Mesothelial cell of epicardium (in vitro differentiated cells): ENCODE measurements at places on chromosomes 6 and 20.
A peak's percentile ranks its signal among the peaks of the same experiment; 100 is the strongest.

- no peak for DNase-seq
- no peaks in the 10 kb centered on the region for H3K27me3 ChIP-seq
- H3K27ac ChIP-seq: no peak overlapping the region
- H3K4me1 ChIP-seq: peaks cover 17% of the 10 kb centered on the region
- H3K36me3 ChIP-seq: peaks cover 11% of the 10 kb centered on the region
Observed at GRCh38 chr20:31666258-31667042, 28.7 kb downstream of the COX4I2 start.

DNA sequence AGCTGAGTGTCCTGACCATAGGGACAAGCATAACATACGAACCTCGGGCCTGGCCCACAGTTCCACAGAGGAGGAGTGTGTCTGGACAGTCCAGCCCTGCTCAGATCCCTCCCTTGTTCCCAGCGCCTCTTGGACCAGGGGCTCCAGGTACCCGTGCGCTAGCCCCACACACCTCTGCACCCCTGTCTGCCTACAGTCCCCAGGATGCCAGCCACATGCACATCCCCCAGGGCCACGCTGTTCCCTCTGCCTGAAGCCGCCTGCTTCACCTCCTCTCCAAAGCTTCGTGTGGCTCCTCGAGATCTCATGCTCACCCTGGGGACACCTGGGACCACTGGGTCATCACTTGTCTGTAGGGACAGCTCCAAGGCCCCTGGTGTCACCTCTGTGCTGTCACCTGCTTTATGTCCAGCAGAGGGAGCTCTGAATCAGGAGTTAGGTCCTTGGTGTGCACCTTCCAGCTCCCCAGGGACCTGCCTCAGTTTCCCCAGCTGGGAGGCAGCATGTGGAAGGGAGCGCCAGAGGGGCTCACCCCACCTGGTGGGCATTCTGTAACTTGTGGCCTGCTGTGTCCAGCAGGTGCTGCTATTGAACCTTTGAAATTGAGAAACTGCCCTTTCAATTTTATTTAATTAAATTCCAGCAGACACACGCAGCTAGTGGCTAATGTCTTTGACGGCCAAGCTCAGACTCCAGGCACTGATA is 7.3 kb upstream of the YTHDF1 start:
- peaks cover 13% of the 10 kb centered on the region for H3K4me1 ChIP-seq
- H3K36me3 ChIP-seq: no peaks in the 10 kb centered on the region
- H3K27me3 ChIP-seq: peaks cover 24% of the 10 kb centered on the region
- H3K27ac ChIP-seq: no peak overlapping the region
- no peak overlapping the region for H3K4me3 ChIP-seq

DNA sequence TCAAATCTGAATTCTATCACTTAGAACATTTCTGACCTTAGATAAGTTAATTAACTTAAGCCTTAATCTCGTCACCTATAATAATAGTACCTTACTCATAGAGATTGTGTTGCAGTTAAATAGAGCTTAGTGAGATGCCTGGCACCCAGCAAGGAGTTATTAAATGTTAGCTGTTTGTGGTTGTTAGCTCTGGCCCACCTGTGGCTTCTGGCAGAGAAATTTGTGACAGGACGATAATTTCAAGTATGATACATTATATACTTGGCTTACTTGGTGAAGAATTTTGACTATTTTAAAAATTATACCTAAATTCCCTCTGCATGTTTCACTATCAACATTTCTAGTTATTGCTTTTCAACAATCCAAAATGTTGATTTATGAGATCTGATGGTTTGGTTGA is 102.9 kb upstream of the CEP162 start:
- peaks cover 4% of the 10 kb centered on the region for H3K4me1 ChIP-seq
- no peak overlapping the region for H3K27ac ChIP-seq
- H3K27me3 ChIP-seq: no peaks in the 10 kb centered on the region
- no peak for DNase-seq
- no peak overlapping the region for H3K4me3 ChIP-seq
- H3K36me3 ChIP-seq: no peaks in the 10 kb centered on the region

DNA sequence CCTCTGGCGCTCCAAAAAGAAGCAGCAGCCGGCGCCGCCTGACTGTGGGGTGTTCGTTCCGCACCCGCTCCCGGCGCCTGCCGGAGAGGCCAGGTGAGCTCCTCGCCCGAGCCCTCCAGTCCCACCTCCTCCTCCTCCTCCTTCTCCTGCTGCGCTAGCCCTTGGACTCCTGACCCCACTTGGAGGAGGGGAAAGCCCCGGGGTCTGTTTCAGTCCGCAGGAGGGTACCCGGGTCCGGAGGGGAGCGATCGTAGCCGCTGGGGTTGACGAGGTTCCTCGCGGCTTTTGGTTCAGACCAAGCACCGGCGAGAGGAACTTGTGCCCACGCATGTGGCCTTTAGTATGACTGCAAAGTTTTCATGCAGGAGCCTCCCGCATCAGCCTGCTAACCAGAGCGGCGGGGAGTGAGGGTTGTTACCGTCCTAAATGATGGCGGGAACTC is 493 bp downstream of the CRYBG1 start:
- DNase-seq: peak; percentile 23
- H3K4me3 ChIP-seq: peak overlapping the region; percentile 74
- H3K27me3 ChIP-seq: peaks cover 51% of the 10 kb centered on the region

- H3K36me3 ChIP-seq: peaks cover 4% of the 10 kb centered on the region
- H3K4me1 ChIP-seq: peaks cover 3% of the 10 kb centered on the region
- H3K4me3 ChIP-seq: no peak overlapping the region
- no peaks in the 10 kb centered on the region for H3K27me3 ChIP-seq
- no peak overlapping the region for H3K27ac ChIP-seq
Observed at GRCh38 chr6:101000341-101000740, 119.2 kb upstream of the ASCC3 start.

GRCh38 chr6:33185190-33185589 is 7.1 kb downstream of the COL11A2 start:
- H3K4me1 ChIP-seq: no peaks in the 10 kb centered on the region
- H3K27ac ChIP-seq: no peak overlapping the region
- no peaks in the 10 kb centered on the region for H3K36me3 ChIP-seq
- no peak overlapping the region for H3K4me3 ChIP-seq
- peaks cover 3% of the 10 kb centered on the region for H3K27me3 ChIP-seq
- DNase-seq: no peak

- peak overlapping the region; percentile 82 for H3K4me3 ChIP-seq
- peak overlapping the region; percentile 97 for H3K27ac ChIP-seq
- H3K27me3 ChIP-seq: no peaks in the 10 kb centered on the region
- H3K36me3 ChIP-seq: no peaks in the 10 kb centered on the region
Observed at GRCh38 chr6:156686301-156686994, 90.7 kb upstream of the ARID1B start.

DNA sequence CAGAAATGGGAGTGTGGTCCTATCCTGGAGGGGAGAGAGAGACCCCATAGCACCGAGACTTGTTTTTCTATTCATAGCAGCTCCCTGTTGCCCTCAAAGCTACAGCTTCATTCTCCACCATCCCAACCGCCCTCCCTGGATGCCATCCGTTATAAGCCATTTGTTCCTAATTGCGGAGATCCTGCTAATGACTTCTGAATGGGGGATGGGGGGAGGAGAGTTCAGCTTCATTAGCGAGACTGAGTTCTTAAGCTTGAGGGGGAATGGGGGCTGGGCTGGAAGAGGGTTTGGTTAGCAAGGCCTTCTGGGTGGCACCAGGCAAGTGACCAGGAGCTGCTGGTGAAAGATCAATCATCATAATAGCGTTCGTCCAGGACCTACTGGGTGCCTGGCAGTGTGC is 27.1 kb downstream of the FOXP4 start:
- peaks cover 66% of the 10 kb centered on the region for H3K4me1 ChIP-seq
- H3K4me3 ChIP-seq: no peak overlapping the region
- H3K27ac ChIP-seq: peak overlapping the region; percentile 36
- H3K36me3 ChIP-seq: peaks cover 1% of the 10 kb centered on the region

DNA sequence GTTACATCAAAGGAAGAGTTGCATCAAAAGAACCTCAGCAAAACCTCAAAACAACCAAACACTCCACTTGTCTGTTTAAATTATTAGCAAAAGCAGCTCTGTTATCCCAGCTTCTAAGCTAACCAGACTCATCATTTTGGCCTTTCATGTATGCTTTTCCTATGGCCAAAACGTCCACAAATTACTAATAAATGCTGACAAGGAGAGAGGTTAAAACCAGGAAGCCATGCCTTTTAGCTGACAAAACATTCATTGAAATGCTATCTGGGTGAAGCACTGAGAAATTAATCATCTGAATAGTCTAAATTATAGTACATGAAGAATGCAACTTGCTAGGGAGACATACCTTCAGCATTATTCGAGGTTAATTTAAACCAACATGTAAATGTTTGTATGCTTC is 80.6 kb downstream of the LAMA2 start:
- peaks cover 3% of the 10 kb centered on the region for H3K27me3 ChIP-seq
- peaks cover 11% of the 10 kb centered on the region for H3K4me1 ChIP-seq
- H3K27ac ChIP-seq: no peak overlapping the region
- DNase-seq: no peak

DNA sequence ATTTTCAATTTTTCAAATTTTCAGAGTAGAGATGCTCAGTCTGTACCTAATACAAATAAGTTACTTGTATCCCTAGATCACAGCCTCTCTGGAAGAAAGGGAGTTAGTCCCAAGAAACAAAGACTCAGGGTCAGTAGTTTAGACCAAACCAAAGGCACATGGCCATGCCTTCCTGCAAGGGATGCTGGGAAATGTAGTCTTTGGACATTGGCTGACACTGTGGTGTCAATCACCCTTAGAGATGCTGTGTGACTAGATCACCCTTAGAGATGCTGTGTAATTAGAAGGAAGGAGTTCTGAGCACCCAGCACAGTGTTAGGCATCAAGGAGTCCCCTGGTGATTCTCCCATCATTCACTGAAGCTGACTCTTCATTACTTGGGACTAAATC is 202.1 kb downstream of the NFATC2 start:
- H3K27ac ChIP-seq: no peak overlapping the region
- DNase-seq: no peak
- H3K4me3 ChIP-seq: no peak overlapping the region
- peaks cover 1% of the 10 kb centered on the region for H3K36me3 ChIP-seq
- H3K27me3 ChIP-seq: no peaks in the 10 kb centered on the region
- H3K4me1 ChIP-seq: no peaks in the 10 kb centered on the region

DNA sequence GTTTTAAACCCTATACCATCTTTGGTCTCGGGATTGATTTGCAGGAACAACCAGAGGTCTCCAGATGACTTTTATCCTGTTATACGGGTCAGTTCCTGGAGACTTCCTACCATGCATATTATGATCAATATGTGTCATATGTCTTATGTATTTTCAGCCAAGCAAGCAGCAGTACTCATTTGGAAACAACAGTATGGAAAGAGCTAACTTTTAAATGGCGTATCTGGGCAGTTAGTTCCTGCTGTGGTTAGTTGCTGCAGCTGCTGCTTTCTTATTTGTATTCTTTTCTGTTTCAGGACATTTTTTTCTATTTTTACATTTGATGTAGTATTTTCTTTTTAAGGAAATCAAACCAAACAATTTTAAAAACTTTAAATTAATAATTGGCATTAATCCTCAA is 207.5 kb downstream of the MANEA start:
- H3K27me3 ChIP-seq: no peaks in the 10 kb centered on the region
- no peak for DNase-seq

DNA sequence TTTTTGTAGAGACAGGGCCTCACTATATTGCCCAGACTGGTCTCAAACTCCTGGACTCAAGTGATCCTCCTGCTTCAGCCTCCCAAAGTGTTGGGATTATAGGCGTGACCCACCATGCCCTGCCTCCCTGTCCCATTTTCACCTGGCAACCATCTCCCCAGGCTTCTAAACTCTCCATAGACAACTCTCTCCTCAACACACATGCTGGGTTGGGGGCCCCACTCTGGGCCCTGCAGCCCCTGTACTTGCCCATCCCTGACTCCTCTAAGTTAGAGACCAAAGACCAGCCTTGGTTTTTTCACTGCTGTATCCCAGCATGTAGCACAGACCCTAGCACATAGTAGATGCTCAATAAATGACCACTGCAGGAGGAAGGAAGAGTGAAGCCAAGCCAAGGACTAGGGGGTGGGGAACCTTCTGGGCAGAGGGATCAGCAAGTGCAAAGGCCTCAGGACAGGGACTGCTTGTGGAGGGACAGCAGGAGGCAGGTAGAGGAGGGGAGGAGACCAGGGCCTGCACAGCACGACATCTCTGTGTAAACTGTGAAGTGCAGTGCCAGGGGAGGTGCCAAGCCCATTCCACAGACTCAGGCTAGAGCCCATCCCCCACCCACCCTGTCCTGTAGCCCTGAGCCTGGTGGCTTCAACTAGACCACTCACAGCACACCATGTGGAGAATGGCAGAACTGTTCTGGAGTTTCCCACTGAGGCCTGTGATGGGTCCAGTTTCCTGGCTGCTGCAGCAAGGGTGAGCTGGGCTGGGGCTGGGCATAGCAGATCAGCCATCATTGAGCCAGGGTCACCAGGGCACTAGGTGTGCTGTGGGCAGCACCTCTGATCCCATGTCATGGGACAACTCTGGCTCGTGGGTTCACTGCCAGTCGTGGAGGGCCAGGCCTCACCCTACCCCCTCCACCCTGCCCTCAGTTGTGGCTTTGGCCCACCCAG is 3.4 kb upstream of the SRC start:
- no peaks in the 10 kb centered on the region for H3K36me3 ChIP-seq
- H3K4me3 ChIP-seq: no peak overlapping the region
- DNase-seq: no peak
- H3K27me3 ChIP-seq: no peaks in the 10 kb centered on the region
- H3K27ac ChIP-seq: no peak overlapping the region

DNA sequence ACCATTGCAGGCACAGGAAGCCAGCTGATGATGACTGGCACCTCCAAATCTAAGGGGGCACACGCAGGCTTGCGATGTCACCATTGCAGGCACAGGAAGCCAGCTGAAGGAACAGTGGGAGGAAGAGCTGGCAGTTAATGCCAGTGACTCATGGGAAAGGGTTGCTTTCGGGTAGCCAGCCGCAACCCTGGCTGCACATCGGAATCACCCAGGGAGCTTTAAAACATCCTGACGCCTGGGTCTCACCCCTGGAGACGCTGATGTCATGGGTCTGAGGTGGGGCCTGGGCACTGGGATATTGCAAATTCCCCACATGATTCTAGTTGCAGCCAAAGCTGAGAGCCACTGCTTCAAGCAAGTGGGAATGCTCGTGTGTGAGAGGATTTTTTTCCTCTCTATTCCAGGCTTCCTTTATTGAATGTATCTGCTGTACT is 16.1 kb upstream of the CCN6 start:
- DNase-seq: no peak
- H3K4me3 ChIP-seq: no peak overlapping the region

GRCh38 chr20:54219751-54220426 is 12.0 kb downstream of the PFDN4 start:
- H3K27ac ChIP-seq: no peak overlapping the region
- H3K36me3 ChIP-seq: peaks cover 4% of the 10 kb centered on the region
- H3K4me1 ChIP-seq: peaks cover 2% of the 10 kb centered on the region
- H3K4me3 ChIP-seq: no peak overlapping the region
- no peak for DNase-seq
